ENCODE measurements at places on chromosomes 1 and 21.
A peak's percentile ranks its signal among the peaks of the same experiment; 100 is the strongest.

DNA sequence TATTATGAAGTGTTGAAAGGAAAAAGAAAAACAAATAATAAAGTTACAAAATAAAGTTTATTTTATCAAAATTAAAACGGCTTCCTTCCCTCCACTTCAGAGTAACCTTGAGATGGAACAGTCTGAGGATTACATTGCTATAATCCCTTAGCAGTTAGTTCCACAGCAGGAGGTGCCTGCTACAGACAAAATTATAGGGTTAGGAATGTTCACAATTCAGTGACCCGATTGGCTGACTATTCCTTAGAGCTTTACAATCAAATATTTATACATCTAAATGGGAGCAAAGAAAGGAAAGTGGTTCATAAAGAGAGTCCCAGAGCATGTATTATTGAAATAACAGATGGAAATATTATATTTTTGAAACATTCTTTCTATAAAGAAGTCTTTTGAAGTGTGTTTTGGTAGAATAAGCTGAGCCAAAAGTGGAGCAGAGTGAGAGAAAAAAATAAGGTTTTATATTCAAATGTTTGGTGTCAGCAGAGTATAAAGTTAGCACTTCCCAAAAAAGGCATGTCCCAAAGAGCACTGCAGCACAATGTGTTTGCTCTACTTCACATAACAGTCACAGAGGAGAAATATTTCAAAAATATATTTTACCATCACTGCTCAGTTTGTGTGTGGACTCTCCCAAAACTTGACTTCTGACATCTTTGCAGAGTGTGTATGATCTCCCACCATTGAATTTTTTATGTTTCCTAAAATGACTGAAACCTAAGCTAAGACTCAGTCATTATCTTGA lies 71.4 kb upstream of the GORAB start:
- no peak for DNase-seq

- DNase-seq = no peak
These were observed 38.6 kb downstream of the CYYR1 start for GRCh38 chr21:26534517-26534916.

DNA sequence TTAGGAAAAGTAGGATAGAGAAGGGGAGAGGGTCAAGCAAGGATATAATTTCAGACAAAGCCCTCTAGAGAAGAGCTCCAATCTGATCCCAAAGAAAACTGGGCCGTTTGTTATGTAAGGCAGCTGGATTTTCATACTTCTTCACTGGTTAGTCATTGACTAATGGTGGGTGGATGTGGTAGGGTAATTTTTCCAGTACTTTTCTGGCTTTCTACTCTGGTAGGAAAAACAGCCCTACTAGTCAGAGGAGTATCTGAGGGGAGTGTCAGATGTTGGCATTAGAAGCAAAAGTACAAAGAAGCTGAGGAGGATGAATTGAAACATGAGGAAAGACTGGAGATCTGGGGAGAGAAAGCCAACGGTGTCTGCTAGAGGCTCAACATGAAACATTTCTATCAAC lies 145.3 kb downstream of the TNFSF18 start:
- no peak for DNase-seq

DNA sequence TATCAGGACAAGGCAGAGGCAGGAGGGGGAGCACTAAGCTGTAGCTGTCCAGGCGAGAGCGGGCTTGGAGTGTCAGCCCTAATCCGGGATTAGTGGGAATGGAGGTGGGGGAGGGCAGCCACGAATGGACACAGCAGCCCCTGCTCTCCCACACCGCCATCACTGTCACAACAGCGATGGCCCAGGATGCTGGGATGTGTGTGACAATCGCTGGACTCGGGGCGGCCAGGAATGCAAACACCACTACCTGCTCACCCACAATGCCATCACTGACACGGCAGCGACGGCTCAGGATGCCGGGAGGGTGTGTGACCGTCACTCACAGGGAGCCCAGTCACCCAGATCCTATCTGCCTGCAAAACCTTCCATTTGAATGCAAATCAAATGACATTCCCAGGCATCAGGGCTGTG lies 2.9 kb downstream of the C2CD2 start:
- DNase-seq = no peak

DNA sequence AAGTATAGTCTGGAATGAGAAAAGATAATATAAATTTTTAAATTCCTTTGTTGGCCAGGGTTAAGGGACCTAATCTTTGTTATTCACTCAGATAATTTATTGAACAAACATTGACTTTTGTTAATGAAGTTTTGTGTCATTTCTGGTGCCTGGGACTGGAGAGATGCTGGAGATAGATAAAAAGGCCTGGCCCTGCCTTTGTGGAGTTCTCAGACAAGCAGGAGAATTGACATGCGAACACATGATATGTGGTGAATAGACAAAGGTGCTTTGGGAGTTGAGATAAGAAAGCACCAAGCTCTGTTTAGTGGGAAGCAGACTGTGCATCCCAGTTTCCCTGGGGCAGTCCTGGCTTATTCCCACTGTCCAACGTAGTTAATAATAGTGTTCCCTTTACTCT lies 8.5 kb downstream of the C1orf21 start:
- no peak for DNase-seq

GRCh38 chr1:15206418-15207030 lies 40.5 kb upstream of the FHAD1 start:
- no peak for DNase-seq

- DNase-seq = no peak
These were observed 3.3 kb downstream of the C21orf58 start for GRCh38 chr21:46320331-46320801.

- DNase-seq = no peak
These were observed 90.0 kb upstream of the CAMK1G start for GRCh38 chr1:209493559-209493958.

DNA sequence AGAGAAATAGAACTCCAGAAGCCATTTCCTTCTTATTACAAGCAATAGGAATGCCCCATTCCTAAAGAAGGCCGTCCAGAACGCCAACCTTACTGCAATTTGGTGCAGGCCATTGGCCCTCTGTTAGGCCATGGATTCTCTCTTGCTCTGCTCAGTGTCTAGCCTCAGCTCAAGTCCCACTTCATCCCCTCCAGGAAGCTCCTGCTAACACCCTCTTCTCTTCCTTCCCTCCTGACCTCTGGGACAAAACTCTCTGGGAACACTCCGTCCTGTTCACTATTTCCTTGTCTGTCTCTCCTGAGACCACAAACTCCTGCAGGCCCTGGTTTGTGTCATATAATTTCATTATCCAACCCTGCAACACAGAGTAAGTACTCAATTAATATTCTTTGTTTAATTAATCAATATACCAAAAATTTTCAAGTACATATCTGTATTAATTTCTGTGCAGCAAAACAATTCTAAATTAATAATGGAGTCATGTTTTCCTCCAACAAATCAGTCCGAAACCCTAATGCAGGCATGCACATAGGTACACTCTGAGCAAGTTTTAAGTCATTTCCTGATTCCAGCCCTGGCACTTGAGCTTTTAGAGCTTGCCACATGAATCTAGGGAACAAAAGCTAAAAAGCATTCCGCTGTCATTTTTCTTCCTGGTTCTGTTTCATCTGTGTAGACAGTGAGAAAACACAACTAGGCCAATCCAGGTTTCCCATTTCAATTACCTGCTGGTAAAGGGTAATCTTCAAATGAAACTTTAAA lies 245.3 kb downstream of the SETD4 start:
- no peak for DNase-seq

GRCh38 chr21:33203371-33203724 lies 26.4 kb upstream of the IFNAR2 start:
- DNase-seq = no peak

DNA sequence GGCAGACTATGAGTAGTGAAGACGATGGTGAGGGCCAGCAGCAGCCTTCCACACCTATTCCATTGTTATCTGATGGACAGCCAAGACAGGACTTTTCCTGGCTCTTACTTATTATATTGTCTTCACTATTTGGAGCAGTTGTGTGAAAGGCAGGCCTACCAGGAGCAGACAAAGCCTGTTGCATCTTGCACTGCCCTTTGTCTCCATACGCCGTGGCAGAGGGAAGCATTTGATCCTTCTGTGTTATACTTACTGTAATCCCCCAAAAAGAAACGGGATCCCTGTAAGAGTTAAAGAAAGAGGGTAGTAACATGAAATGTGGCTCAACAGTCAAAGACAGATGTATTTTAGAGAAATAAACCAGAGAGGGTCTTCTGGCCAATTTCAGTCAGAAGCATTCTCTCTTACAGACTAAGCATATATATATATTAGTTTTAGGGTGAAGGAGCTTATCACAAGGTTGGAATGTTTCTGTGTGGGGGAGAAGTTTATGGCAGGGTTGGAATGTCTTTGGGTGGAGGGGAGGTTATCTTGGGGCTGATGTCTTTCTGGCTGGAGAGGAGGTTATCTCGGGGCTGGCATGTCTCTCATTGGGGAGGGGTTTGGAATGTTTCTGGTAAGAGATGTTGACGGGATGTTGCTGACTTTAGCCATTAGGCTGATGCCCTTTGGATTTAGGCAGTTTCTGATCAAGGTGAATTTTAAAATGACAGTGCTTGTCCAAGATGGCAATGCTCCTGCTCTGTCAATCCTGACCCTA lies 23.4 kb upstream of the HSD3B1 start:
- no peak for DNase-seq

GRCh38 chr1:29120947-29121485 lies 2.7 kb downstream of the TMEM200B start:
- no peak for DNase-seq

GRCh38 chr1:231679109-231679508 lies 52.5 kb downstream of the DISC1 start:
- DNase-seq = no peak

GRCh38 chr1:35570589-35571137 lies 2.5 kb upstream of the TFAP2E start:
- no peak for DNase-seq

DNA sequence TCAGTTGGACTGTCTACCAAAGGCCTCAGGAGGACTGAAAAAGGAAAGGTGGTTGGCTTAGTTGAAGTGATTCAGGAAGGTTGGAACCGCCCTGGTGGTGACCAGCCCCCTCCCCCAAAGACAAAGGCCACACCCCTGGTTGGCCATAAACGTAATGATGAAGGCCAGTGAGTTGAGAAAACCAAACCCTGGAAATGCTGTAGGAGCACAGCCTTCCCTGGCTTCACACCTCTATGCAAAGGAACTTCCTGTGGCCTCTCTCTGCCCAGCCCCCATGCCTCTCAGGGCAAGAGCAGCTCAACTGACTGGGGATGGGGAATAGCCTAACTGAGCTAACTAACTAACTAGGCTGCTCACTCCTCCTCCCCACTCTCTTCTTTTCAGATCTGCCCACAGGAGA lies 90.4 kb downstream of the NPHP4 start:
- DNase-seq = no peak

DNA sequence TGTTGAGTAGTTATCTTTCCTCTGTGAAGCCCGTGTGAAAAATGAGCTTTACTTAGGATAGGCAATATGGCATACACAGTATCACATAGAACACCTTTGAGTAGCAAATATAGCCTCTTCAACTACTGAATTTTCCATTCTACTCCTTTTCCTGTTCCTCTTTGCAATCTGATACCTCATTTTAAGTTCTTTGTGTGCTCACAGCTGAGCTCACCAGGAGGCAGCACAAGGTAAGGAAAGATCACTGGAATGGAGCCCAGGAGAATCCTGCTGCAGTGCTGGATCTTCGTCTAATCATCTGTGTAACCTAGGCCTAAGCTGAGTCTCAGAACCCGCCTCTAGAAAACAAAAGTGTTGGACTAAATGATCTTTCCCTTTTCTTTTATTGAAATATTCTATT lies 171.0 kb downstream of the LRRC40 start:
- peak; percentile 11 for DNase-seq

- DNase-seq = peak; percentile 85
These were observed 37.0 kb upstream of the RXRG start for GRCh38 chr1:165481820-165482532.

DNA sequence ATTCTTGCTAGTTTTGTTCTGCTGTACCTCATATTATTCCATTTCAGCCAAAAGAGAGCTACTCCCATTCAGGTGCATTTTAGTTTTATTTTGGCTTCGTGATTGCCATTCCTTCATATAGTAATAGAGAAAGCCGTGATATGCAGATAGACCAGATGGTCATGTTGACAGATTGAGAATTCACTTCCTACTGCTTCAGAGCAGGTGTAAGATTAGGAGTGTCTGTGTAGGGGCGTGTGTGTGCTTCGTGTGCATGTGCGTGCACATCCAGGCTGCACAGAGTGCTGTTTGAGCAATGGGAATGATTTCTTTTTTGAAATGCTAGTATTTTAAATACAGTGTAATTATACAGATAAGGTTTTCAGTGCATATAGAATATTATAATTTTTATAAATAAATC lies 10.3 kb downstream of the NFIA start:
- DNase-seq = no peak

All from AG08396 (cell line).